ENCODE measurements at places on chromosomes 12 and 14.

- no peak for DNase-seq
Observed at GRCh38 chr14:90488256-90488655, 91.4 kb downstream of the CALM1 start.

- no peak for DNase-seq
Observed at GRCh38 chr12:88951177-88951576, 370.9 kb upstream of the KITLG start.

DNA sequence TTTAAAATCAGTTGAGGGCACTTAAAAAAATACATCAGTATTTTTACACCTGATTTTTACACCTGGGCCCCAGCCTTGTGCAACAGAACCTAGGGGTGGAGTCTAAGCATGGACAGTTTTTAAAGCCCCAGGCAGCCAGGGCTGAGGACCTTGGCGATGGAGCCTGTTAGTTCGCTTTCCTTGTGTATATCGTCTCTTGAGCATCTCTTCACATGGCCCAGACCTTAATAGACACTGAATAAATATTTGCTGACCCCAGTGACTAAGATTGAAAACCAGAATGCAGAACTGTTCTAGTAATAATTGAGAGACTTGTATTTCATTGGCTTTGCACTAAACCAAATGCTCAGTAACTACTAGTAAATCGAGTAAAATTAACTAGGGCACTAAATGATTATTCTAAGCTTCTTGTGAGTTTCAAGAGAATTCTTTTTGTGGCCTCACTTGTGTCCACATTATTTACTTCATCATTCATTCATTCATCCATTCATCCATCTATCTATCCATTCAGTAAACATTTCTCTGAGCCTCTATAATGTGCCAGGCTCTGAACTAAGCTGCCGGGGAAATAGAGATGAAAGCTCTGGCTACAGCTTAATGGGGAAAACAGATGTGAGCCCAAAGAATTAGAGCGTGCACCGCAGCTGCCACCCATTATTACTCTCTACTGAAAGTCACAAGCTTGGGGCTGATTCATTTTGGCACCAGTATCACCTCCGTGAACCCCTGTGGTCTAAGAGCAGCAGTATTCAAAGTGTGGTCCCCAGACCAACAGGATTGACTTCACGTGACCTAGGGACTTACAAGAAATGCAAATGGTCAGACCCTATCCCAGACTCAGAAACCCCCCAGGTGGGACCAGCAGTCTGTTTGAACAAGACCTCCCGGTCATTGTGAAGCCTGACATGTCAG, 30.7 kb upstream of the BCL7A start:
- no peak for DNase-seq

DNA sequence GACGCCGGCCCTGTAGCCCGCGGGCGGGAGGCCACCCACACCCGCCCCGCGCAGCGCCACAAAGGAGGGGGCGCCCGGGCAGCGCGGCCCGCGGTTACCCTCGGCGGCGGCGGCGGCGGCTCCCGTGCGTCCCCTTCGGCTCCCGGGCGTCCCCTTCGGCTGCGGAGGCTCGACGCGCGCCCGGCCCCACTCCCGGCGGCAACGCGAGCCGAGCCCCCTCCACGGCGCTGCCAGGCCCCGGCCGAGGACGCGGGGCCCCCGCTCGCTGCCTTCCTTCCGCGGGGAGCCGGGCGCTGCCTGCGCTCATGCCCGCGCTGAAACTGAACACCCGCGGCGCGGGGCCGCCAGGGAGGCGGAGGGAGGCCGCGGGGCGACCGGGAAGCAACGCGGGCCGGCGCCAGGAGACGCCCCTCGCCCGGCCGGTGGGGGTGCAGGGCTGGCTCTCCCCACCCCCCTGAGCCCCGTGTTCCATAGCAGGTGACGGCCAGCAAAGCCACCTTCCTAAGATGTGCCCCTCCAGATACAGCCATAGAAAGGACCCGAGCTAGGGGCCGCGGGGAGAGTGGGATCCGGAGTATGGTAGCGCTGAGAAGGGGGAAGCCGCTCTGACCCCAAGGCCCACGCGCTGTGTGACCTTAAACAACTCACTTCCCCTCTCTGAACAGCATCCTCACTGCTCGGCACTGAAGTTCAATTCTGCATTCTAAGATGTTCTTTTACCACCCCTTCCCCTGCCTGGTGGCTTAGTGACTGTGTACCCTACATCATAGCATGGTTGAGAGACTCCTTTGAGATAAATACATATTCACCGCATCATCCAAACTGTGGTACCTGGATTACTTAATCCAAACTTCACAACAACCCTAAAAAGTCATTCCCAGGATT, 42.8 kb downstream of the KDM2B start:
- DNase-seq = peak; percentile 45

- no peak for DNase-seq
Observed at GRCh38 chr12:89448526-89448925, 76.1 kb downstream of the GALNT4 start.

DNA sequence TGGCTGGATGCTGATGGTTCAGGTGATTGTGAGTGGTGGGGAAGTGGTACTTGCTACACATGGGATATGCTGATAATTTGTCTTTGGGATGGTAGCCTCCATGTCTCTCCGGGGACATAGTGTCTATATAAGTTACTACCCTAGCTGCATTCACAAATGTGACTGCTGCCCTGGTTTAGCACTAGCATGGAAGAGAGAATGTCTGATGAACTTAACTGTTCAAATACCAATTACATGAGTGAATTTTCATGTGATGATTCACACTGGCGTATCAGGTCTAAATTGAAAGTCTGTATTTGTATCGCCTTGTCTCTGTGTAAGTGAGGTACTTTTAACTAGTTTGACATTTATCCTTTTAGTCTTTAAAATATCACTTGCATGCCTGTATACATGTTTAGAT, 34.4 kb downstream of the ATF7IP start:
- DNase-seq = no peak

DNA sequence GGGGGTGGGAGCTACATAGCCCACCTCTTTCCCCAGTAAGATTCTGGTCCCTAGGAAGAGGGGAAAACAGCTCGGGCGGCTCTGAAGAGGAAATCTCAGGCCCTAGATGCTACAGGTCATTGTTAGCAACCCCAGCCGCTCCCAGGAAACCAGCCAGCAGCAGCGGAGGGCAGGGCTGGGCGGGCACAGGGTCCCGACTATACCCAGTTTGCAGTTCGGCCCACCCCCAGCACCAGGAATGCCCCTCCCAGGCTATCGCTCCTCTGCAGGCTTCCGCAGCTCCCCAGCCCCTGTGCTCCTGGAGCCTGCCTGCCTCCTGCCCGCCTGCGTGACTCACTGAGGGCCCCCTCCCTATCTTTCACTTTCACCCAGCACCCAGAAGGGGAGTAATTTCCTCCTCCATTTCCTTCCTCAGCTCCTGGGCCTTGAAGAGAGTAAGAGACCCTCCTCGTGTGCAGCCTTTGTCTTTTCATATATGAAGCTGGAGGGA, 27.2 kb upstream of the PNMA1 start:
- DNase-seq = no peak
